ENCODE measurements at places on chromosomes 2 and 18. TPM values are rescaled to one million over a fixed set of nuclear protein-coding genes. Genes with fewer than 3 reads are reported as not detected.

MPPE1 gene
- total RNA-seq, result 56.7 TPM

GRCh38 chr2:222753251-222753824, 81.9 kb downstream of the MOGAT1 start:
- DNase-seq, result no peak

GRCh38 chr2:218856896-218857243, 2.7 kb upstream of the WNT6 start:
- no peak for DNase-seq

- no peak for DNase-seq
Observed at GRCh38 chr2:68414876-68415275, 49.8 kb downstream of the PLEK start.

DNA sequence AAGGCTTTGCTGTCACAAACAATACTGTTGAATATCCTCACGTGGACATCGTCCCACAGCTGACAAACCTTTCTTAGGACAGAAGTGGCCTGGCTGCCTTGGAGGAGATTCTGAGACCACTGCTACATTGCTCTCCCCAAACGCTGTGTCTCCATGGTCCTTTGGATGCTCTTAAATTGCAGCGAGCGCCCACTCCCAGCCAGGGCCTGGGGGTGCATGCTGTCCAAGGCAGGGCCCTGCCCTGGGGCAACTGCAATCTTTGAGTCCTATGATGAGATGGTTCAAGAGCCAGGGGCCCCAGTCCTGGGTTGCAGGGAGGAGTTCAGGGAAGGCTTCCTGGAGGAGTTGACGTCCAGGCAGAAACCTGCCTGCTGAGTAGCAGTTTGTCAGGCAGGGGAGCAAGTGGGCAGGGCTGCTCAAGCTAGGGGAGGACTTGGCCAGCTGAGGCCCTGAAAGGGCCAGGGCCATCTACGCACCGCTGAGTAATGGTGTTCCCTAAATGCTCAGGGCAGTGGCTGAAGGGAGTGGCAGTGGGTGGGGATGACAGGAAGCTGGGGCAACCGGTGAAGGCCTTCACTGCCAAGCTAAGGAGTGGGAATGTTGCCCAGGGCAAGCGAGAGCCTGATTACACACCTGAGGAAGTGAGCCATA, 10.8 kb upstream of the SDC1 start:
- DNase-seq, result peak; percentile 73

All from mucosa of gallbladder (tissue), 1 donor.